ENCODE measurements at places on chromosomes 7 and 10.

- no peak for DNase-seq
Measured at GRCh38 chr7:87548123-87548919, 52.4 kb downstream of the ABCB1 start.

GRCh38 chr7:83613232-83613631 lies 35.7 kb downstream of the SEMA3E start:
- peak; percentile 48 for DNase-seq

DNA sequence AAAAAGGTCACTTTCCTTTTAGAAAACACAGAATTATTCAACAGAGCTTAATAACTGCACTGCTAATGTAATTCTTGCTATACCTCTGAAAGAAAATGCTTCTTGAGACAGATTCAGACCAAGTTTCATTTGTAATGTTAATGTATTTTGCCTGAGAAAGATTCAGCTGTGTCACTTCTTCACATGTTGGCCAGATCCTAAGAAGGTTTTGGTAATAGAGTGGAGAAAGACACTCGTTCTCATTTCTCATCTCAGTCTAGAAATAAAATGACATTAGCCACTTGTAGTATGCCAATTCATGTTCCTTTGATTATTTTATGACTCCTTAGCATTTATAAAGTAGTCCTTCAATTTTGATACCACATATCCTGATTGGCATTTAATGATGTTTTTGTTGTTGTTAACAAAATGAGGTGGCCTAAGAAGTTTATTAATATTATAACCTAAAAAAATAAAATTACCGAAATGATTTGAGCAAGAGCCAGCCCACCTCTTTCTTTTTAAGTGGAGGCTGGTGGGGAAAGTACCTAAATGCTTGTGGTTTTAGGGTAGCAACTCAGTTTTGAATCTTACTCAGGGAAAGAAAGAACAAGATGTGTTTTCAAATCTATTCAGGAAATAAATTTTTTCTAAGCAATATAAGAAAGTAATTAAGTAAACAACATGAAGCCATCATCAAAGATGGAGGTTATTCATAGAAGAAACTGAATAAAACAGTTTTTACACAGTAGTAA lies 16.4 kb upstream of the ELAPOR2 start:
- DNase-seq = no peak

DNA sequence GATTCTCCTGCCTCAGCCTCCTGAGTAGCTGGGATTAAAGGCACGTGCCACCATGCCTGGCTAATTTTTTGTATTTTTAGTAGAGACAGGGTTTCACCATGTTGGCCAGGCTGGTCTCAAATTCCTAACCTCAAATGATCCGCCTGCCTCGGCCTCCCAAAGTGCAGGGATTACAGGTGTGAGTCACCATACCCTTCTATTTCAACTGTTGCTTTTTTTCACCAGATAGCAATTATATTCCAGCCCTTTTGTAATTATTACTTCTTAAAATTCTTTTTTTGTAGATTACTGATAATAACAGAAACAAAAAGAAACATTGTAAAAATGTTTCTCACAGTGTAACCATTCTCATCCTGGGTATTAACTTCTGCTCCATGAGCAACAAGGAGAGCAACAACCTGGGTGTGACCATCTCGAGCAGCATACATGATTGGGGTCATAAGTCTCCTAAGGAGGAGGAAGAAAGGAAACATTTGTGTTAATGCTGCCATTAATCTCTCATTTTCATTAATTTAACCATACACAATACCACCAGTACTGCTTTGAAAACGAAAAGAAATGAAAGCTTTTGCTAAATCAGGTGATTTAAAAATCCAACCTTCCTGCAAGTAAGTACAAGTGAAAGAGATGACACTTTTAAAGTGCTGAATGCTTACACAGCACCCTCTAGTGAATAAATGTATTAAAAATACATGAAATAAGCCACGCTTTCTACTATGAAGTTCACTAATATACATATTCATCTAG lies 41.8 kb downstream of the ASZ1 start:
- DNase-seq = peak; percentile 18

- DNase-seq = no peak
Measured at GRCh38 chr7:112262855-112263487, 56.5 kb downstream of the ZNF277 start.

DNA sequence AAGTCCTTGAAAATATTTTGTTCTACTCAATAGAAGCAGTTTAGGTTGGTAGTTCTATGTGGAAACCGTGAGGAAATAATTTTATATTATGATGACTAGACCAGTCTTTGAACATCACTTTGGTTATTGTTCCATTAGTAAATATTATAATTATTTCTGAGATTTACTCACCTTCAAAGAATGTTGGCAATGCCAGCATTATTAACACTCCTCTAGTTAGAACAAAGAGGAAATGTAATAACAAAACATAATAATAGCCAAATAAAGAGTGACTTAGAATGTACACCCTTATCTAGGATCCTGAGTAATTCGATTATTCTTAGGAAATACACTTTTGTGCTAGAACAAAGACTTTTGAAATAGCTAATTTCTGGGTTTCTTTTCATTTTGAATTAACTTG lies 121.1 kb downstream of the CFTR start:
- no peak for DNase-seq

DNA sequence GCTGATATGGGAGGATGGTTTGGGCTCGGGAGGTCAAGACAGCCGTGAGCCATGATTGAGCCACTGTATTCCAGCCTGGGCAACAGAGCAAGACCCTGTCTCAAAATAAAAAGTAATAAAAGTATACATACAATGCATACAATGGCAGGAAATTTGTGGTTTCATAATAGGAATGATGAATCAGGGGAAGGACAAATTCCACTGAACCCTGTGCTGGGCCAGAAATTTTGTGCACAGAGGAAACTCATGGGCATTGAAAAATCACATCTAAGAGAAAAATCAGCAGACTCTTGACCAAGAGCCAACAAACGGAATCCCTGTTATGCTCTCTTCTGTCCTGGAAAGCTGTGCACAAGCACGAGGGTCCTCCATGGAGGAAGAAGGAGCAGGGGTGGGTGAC lies 35.1 kb downstream of the SEM1 start:
- peak; percentile 5 for DNase-seq
